ENCODE measurements at places on chromosomes 2 and 18.
A peak's percentile ranks its signal among the peaks of the same experiment; 100 is the strongest.

GRCh38 chr2:9201185-9201891, 5.3 kb upstream of the ASAP2 start:
- peak; percentile 57 for DNase-seq

DNA sequence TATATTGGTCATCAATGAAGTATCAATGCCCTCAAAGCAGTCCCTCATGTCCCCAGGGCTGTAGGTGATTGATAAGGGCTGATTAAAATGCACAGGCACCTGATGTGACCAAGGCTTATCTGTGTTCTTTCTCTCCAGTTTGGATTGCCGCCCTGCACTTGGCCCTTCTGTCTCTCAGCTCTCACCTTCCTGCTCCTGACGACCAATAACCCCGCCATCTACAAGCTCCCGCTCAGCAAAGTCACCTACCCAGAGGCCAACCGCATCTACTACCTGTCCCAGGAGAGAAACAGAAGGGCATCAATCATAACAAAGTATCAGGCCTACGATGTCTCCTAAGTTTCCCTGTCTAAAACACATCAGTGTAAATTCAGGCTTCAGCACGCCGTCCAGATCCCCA, 41.8 kb upstream of the SLC14A1 start:
- no peak for DNase-seq

- no peak for DNase-seq
Measured at GRCh38 chr18:62976227-62976626, 260.9 kb downstream of the PHLPP1 start.

DNA sequence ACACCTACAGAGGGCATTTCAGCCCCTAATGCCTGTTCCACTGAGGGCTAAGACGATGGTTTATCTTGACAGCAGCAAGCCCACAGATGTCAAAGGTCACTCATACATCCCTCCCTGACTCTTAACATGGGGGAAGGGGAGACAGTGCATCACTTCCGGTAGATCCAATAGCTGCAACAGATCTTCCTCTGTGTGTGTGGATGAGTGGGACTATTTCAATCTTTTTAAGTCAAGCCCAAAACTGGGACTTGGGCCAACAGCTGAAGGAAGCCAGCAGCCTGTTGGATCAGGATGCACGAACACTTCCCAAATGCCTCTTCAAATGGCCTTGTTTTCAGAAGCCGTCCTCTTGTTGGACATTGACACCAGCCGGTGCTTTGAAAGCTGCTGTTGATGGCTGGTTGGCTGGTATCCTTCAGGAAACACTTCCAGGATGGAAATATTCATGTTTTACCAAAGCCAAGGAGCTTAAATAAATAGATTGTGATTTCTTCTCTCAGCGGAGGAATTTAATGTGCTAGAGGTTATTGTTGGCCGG, 59.2 kb downstream of the IL1R2 start:
- DNase-seq, result peak; percentile 80

DNA sequence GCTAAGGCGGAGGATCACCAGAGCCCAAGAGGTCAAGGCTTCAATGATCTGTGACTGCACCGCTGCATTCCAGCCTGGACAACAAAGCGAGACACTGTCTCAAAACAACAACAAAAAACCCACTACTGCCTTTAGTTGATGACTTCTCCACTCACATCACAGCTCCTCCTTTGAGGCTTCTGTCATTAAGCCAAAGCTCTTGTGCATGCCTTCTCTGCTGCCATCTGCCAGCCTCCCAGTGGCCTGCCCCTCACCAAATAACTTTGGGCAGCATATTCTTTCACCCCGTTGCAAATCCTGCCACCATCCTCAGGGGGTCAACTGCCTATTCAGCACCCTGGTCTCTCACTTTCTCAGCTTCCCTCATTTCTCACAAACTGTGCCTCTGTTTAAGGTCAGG, 27.5 kb downstream of the OSBPL1A start:
- no peak for DNase-seq

DNA sequence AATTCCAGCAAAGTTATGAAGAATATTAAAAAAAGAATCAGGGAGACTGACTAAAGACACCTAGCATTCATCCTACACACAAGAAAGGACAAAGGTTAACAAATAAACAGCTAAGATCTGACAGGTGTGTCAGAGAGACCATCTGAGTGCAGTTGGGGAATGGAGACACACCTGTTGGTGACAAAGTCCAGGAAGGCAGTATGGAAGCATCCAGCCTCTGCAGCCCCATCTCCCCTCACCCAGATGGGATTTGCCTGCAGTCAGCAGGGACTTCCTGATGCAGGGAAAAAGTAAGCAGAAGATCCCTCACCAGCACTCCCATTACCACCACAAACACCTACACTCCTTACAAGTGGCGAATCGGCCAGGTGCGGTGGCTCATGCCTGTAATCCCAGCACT, 37.9 kb downstream of the USP34 start:
- DNase-seq, result no peak

GRCh38 chr2:143205106-143205764, 76.0 kb downstream of the ARHGAP15 start:
- peak; percentile 12 for DNase-seq
